ENCODE measurements at places on chromosomes 2 and 18.

DNA sequence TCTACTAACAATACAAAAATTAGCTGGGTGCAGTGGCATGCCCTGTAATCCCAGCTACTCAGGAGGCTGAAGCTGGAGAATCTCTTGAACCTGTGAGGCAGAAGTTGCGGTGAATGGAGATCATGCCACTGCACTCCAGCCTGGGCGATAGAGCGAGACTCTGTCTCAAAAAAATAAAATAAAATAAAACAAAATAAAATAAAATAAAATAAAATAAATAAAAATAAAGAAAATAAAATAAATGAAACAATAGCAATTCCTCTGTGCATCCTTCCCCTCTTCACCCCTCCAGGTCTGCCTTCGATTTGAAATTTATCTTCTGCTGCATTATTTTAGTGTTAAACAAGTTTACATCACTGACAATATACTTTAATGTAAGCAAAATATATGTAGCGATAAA lies 63.0 kb upstream of the UXS1 start:
- DNase-seq = no peak

- peak; percentile 3 for DNase-seq
Measured at GRCh38 chr2:234606896-234607295, 110.0 kb upstream of the ARL4C start.

GRCh38 chr2:168848225-168848624 lies 42.0 kb downstream of the SPC25 start:
- no peak for DNase-seq

- peak; percentile 85 for DNase-seq
Measured at GRCh38 chr18:48446582-48447225, 37.5 kb upstream of the ZBTB7C start.

GRCh38 chr2:176637486-176638166 lies 368.4 kb downstream of the MTX2 start:
- DNase-seq = peak; percentile 28

All from suppressor macrophage treated with lipopolysaccharide for 4 hours (primary cell).